ENCODE measurements at places on chromosomes 6 and 20.
A peak's percentile ranks its signal among the peaks of the same experiment; 100 is the strongest.

DNA sequence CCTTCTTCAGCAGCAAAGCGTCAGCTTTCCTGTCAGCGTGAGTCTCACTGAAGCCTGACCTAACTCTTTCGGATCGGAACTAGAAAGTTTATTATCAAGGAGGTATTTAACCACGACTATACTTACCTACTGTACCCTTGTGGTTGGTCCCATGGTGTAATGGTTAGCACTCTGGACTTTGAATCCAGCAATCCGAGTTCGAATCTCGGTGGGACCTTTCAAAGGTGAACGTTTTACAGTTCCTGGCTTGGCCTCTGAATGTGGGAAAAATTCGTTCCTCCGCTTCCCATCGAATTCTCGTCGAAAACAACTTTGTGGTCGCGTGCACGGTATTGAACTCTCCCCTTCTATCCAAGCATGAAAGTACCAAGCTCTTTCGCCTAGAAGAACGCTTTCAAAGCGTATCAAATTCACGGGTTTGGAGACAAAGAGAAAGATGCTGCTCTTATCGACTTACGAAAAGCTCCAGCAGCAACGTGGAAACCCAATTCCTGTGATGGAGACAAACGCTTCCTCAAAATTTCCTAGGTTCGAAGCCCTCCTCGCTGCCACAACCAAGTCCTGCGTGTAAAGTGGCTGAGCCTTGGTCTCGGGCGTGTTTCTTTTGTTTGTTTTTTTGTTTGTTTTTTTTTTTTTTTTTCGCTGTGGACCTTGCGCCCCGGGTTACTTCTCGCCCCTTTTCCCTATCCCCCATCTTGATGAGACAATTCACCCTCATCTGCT, 63.7 kb downstream of the GPX5 start:
- peak; percentile 97 for DNase-seq

DNA sequence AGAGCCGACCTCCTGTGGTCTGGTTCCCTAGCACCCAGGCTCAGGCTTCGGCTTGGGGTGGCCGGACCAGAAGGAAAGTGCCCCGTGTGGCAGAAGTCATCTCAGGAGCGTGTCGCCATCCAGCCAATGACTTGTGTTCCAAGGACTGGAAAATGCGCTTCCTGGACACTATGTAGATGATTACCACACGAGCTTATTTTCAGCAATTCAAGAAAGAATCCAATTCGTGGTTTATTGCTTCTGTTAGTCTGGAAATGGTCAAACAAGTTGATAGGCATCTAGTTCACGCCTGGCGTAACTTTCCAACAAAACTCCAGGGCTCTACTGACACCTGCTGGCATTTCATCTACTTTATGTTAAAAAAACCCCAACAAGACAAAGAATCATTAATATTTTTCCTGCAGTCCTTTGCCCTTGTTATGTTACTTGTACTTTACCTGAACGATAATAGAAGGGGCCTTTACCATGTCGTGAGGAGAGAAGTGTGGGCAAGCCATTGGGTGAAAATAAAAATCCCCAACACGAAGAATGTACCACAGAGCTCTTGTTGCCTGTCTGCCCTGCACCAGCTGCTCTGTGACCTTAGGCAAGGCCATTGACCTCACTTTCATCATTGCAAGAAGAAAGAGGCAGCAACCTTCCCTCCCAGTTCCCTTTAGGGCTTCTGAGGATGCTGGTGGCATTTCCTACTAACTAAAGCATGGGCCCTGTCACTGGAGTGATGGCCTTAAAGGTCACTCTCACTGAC, 154.7 kb upstream of the LAMP5 start:
- DNase-seq = peak; percentile 66

- DNase-seq = no peak
Observed at GRCh38 chr6:39037082-39037508, 11.5 kb upstream of the GLP1R start.

DNA sequence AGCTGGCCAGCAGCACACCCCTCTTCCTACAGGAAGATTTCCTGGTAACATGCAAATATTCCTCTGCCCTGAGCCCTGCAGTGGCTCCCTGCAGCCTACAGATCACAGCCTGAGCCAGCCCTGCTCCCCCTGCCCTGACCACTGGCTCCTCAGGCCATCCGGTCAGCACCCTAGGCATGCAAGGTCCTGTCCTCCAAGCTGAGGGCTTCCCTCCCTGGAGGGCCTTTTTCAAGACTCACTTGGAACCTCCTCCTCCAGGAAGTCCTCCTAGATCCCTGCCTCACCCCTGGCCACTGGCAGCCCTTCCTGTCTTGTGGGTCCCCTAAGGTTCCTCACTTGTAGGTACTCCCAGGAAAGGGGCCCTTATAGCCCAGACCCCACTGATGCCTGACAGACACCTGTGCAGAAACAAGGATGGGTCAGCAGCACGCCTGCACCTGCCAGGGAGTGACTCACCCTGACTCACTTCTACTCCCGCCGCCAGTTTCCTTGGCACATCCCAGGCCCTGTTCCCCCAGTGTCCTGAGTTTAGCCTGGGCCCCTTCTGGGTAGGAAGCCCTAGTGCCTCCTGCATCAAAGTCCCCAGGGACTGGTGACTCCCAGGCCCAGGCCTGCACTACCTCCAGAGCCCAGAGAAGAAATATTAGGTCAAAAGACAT, 3.2 kb downstream of the SLC4A11 start:
- DNase-seq = peak; percentile 55

DNA sequence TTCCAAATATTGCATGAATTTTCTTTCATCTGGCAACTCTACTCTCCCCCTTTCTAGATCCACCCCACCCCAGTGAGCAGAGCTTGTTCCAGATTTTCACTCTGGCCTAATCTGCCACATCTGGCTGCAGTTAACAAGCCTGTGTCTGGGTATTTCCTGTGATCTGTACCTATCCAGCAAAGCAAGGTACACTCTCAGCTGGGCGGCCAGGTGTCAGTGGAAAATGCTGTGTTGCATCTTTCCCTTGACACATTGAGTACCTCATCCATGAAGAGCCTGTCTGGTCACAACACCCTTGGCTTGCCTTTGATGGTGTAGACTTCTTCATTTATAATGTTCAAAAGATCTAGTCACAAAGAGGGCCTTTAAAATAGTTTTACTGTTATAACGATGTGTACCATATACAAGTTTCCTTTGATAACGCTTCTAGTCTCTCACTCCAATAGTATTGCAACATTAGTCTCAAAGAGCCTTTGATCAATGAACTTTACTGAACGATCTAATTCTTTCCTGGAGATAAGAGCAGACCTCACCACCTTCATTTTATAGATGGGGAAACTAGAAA, 6.0 kb upstream of the RNF182 start:
- DNase-seq = no peak

- DNase-seq = no peak
Observed at GRCh38 chr20:47862574-47863240, 77.4 kb upstream of the SULF2 start.

GRCh38 chr20:5039255-5039657, 37.9 kb upstream of the SLC23A2 start:
- DNase-seq = no peak

DNA sequence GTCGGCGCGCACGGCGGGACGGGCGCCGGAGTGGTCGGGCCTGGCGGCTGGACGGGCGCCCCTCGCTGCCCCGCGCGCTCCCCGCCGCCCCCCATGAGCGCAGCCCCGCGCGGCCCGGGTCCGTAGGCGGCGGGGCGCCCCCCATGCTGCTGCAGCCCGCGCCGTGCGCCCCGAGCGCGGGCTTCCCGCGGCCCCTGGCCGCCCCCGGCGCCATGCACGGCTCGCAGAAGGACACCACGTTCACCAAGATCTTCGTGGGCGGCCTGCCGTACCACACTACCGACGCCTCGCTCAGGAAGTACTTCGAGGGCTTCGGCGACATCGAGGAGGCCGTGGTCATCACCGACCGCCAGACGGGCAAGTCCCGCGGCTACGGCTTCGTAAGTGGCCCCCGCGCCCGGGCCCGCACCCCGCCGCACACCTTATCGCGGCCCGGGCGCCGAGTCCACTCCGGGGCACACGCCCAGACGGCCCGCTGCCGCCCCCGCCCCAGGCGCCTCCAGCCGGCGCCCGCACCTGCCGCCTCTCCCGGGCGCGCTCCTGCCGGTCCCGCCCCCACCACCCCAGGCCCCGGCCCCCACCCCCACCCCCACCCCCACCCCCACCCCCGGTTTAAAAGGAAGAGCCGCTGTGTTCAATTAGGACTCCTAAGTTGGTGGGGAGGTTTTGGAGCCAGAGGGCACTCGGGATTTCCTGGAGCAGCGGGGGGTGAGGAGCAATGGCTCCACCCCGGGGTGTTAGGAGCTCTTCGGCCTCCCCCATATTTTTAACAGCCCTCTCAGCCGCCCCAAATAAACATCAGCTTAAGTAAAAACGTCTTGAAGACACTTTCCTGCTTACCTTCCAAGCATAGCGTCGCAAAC, 474 bp downstream of the RBM38 start:
- no peak for DNase-seq

DNA sequence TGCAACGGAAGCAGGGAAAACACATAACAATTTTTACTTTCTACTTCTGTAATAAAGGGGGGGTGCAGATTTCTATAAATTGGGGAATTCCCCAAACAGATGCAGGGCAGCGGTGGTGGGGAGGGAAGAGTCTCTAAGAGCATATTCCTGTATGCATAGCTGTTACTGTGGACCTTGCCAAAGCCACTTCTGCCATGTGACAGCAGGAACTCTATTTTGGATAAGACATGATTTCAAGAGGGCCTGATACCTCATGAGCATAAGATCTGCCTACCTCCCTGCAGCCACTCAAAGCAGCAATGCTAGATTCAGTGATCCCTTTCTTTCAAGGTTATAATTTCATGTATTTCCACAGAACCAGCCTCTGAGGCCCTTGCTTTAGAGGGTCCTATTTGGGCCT, 86.2 kb upstream of the CNKSR3 start:
- DNase-seq = no peak

- no peak for DNase-seq
Observed at GRCh38 chr6:45929421-45930361, 86.0 kb downstream of the CLIC5 start.

DNA sequence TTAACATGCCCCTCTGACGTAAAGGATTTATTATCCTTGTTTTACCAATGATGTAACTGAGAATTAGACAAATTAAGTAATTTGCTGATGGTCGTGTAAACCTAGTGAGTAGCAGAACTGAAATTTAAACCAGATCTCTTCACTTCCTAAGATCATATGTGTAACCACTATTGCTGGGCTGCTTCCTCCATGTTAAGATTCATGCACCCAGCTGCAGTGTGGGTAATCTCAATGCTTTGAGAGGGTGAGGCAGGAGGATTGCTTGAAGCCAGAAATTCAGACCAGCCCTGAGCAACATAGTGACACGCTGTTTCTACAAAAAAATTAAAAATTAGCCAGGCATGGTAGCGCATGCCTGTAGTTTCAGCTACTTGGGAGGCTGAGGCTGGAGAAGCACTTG, 97.9 kb downstream of the L3MBTL3 start:
- DNase-seq = no peak

DNA sequence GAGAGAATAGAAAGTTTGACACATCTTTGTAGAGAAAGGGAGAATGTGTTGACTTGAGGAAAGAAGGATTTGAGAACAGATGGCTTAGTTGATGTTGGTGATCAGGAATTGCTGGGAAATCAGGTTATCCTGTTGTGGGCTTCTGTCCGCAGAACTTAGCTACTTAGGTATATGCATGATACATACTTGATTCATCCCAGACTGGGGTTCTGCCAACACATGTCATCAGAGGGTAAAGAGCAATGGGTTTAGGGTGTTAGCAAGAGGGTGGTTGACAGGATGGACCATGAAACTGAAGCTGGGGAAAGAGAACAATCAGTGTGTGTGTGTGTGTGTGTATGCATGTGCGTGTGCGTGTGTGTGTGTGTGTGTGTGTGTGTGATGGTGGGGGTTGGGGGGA, 50.6 kb upstream of the NELFCD start:
- no peak for DNase-seq

- no peak for DNase-seq
Observed at GRCh38 chr20:25280051-25280573, 32.2 kb downstream of the PYGB start.

DNA sequence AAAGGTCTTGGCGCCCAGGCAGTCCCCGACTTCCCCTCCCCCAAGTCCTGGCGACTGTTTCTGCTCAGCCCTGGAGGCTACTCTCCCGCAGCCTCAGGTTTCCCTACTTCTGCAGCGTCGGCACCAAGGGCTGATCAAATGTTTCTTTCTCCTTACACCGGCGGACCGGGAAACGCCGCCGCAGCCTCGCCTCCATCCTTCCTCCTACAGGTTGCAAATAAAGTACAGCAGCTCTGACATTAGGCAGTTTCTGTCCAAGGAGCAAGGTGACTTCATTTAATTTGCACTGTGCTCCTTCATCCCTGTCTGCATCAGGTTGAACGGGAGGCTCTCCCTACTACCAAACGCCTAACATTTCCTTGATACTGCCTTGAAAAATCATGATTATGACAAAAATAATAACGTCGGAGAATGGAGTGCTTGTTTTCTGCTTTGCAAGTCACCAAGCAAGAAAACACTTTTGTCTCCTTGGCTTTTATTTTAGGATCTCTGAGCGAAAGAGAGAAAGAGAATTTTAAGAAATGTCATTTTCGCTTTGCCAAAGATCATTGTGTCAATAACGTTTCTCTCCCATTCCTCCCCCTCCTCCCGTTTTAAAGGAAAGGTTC, 1.0 kb downstream of the CLIC5 start:
- DNase-seq = no peak

GRCh38 chr6:15384901-15385300, 139.0 kb downstream of the JARID2 start:
- DNase-seq = no peak

DNA sequence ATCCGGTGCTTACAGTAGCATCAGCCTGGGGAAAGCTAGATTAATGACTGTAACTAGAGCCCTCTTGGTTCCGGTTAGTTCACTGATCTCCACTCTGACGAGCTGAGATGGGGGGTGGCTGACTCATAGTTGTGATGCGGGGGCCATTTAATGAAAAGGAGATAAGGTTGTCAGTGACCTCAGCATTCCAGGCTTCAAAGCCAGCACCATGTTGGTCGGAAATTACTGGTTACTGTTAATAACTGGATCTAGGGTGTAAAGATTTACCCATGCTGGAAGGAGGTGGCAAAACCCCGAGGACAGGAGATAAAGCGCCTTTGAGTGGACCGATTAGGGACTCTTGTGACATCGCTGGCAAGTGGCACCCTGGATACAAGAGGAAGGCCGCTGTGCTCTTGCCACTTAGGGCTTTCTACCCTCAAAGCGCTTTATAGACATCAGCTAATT, 21.1 kb downstream of the FOXC1 start:
- peak; percentile 32 for DNase-seq

- DNase-seq = no peak
Observed at GRCh38 chr20:3172126-3172932, 1.0 kb downstream of the LZTS3 start.

Measured in EL (cell line).